ENCODE measurements at places on chromosomes 3 and 15. TPM values are rescaled to one million over a fixed set of nuclear protein-coding genes. Genes with fewer than 3 reads are reported as not detected.

Gene TFG
- 148 TPM for total RNA-seq

Gene GOLGA6L10
- total RNA-seq: 0.78 TPM

Gene GAP43
- total RNA-seq: not detected

Gene CLDN16
- total RNA-seq: not detected

Gene IP6K1
- 21.8 TPM for total RNA-seq

Gene EPHB3
- 0.26 TPM for total RNA-seq

Gene RBP2
- total RNA-seq: not detected

Gene GOLGA6L9
- total RNA-seq: 2.7 TPM

Gene TRIM71
- not detected for total RNA-seq

Gene CEMIP
- 1.3 TPM for total RNA-seq

Gene LMLN
- total RNA-seq: 1.9 TPM

Gene GPR149
- total RNA-seq: not detected

Gene BFSP2
- not detected for total RNA-seq

Gene ARID3B
- total RNA-seq: 2.9 TPM

Gene SUCLG2
- 33.9 TPM for total RNA-seq

Gene HRH1
- total RNA-seq: 6.6 TPM

Gene SPINK8
- total RNA-seq: not detected

Gene CCDC33
- total RNA-seq: 6.7 TPM

Gene DUOXA2
- not detected for total RNA-seq

Gene RAB6B
- 2.2 TPM for total RNA-seq

Gene CLRN1
- not detected for total RNA-seq

Gene WNT7A
- 0.20 TPM for total RNA-seq

Gene HGD
- 22.1 TPM for total RNA-seq

Gene TMEM266
- total RNA-seq: 0.14 TPM

Gene EXD1
- total RNA-seq: not detected

Gene CCR3
- total RNA-seq: not detected

Gene ZBTB47
- total RNA-seq: 5.0 TPM

Gene C3orf49
- total RNA-seq: not detected

Gene GOLGA6L22
- not detected for total RNA-seq

Gene TICRR
- 10.9 TPM for total RNA-seq

Gene VEPH1
- total RNA-seq: 0.37 TPM

Gene ANKRD63
- total RNA-seq: 0.40 TPM

Gene C2CD4A
- 0.17 TPM for total RNA-seq
